ENCODE measurements at places on chromosomes 11 and 22.

- no peak for DNase-seq
Measured at GRCh38 chr11:122814401-122814800, 23.9 kb upstream of the CRTAM start.

- DNase-seq = no peak
Measured at GRCh38 chr22:31302006-31302405, 9.7 kb upstream of the PIK3IP1 start.

- DNase-seq = no peak
Measured at GRCh38 chr11:113389272-113389671, 1.7 kb downstream of the ANKK1 start.

- no peak for DNase-seq
Measured at GRCh38 chr11:12565406-12565805, 108.8 kb upstream of the TEAD1 start.

GRCh38 chr11:1062075-1062820 lies 12.4 kb upstream of the MUC2 start:
- no peak for DNase-seq

Measured in CD8-positive, alpha-beta memory T cell (primary cell).